ENCODE measurements at places on chromosomes 3 and 15.

GRCh38 chr15:78100886-78101285, 8.5 kb downstream of the SH2D7 start:
- no peak for DNase-seq

DNA sequence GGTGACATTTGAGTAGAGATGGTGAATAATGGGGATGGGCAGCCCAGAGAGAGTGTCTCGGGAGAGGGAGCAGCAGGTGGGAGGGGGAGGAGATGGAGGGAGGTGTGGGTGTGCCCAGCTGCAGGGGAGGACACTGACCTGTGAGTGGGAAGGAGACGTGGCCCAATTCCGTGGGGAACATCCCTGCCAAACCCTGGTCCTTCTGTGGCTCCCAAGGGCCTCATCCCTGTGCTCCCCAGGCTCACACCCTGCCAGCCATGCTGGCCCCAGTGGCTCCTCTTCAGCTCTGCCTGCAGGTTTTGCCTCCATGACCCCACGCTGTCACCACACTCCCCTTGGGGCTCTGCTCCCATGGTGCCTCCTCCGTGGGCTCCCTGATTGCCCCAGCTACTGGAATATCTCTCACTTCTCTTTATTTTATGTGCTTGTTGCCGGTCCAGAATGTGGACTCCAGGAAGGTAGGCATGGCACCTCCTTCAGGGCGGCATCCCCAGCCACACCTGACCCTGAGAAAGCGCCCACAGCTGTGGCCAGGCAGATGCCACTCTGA, 7.0 kb downstream of the CFAP100 start:
- no peak for DNase-seq

DNA sequence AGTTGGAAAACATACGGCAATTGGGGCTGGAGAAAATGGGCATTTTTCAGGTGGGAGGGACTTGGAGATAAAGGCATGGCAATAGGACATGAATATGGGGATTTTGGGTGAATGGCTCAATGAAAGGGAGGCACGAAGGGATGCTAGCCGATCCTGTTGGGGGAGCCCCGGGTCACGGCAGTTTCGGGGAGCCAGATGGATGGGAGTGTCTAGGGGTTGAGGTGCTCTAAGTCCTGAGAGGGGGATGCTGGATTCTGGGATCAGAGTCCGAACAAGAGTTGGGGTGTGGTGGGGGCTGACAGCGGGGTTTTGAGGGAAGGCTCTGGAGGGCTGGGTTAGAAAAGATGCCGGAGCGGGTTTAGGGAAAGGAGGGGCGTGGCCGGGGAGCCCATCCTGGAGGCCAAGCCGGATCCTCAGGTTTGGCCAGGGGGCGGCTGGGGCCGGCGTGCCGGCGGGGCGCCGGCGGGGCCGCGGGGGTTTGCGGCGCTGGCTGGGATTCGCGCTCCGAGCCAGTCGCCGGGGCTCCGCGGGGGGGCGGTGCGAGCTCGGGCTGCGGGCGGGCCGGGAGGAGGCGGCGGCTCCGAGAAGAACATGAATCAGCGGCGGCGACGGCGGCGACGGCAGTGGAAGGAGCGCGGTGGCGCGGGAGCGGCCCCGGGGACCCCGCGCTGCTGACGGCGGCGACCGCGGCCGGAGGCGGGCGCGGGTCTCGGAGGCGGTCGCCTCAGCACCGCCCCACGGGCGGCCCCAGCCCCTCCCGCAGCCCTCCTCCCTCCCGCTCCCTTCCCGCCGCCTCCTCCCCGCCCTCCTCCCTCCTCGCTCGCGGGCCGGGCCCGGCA, at the start of gene TYRO3:
Gene TYRO3, plus strand, starts transcription at position 813 of the 839 bp plus-strand sequence. CDS start 46 bp downstream, outside the sequence.
- peak; percentile 36 for DNase-seq

- no peak for DNase-seq
Measured at GRCh38 chr3:56839784-56840715, 38.3 kb upstream of the ARHGEF3 start.

GRCh38 chr3:188520466-188520865, 366.5 kb downstream of the LPP start:
- no peak for DNase-seq

GRCh38 chr3:86249833-86250232, 741.1 kb downstream of the VGLL3 start:
- no peak for DNase-seq

- DNase-seq: no peak
Measured at GRCh38 chr15:96893159-96893906, 562.8 kb downstream of the NR2F2 start.

- no peak for DNase-seq
Measured at GRCh38 chr3:140843656-140844055, 98.0 kb upstream of the SLC25A36 start.

- no peak for DNase-seq
Measured at GRCh38 chr3:183269345-183269744, 16.3 kb downstream of the B3GNT5 start.

- DNase-seq: no peak
Measured at GRCh38 chr3:70754314-70754713, 441.9 kb upstream of the MDFIC2 start.
